ENCODE measurements at places on chromosomes 3 and 15. TPM values are rescaled to one million over a fixed set of nuclear protein-coding genes. Genes with fewer than 3 reads are reported as not detected.

DNA sequence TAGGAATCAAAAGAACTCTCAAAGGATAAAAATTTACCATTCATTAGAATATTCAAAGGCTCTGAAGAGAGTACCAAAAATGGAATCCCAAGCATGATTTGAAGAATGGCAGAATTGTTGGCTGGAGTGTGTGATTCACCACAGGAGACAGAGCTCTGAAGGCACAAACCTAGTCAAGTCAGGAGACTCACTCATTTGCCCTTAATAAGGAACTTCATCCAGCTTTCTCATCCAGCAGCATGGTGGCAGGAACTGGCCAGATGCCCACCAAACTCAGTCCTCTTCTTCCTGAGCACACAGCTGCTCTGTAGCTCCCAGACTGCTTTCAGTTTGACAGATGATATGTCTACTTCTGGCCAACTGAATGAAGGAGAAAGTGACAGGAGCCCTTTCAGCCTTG, 16.5 kb upstream of the HEG1 start:
- no peaks in the 10 kb centered on the region for H3K27me3 ChIP-seq
- peaks cover 27% of the 10 kb centered on the region for H3K36me3 ChIP-seq
- no peak overlapping the region for H3K4me3 ChIP-seq
- no peak for DNase-seq
- peak overlapping the region; percentile 72 for H3K27ac ChIP-seq

DNA sequence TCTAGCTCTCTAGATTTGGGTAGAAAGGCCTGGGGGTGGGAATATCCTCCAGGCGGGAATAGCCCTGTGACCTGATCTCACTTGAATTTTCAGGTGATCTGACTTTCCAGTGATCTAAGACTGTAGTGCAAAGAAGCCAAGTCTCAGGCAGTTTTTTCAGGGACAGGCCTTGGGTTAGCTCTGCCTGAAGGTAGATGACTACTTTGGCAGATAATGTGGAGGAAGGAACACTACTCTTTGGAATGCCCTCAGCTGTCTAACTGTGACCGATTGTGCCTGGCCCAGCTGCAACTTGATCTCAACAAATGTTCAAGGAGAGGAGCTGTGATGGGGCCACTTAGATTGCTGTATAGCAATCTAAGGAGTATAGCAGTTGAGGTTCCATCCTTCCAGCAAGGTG, 193.7 kb downstream of the TCF12 start:
- no peak overlapping the region for H3K27ac ChIP-seq
- DNase-seq: no peak
- no peaks in the 10 kb centered on the region for H3K36me3 ChIP-seq

DNA sequence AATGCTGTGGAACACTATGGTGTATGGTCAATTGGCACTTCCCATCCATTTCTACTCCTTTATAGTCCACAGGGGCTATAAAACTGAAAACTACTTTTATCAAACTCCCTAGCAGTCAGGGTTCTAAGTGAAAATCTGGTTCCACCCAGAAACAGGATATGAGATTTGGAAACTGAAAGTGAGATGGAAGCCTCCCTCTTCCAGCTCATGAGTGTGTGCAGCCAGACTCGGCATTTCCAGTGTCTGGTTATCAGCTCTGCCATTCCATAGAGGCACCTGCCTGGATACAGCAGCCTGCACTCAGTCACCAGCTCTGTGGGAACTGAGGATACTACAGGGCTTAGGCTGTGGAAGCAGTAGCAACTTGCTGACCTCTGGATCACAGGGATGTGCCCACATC, 14.7 kb upstream of the PLA2G4F start:
- no peaks in the 10 kb centered on the region for H3K4me1 ChIP-seq
- DNase-seq: no peak
- peaks cover 40% of the 10 kb centered on the region for H3K36me3 ChIP-seq
- H3K4me3 ChIP-seq: no peak overlapping the region
- no peak overlapping the region for H3K27ac ChIP-seq
- H3K27me3 ChIP-seq: no peaks in the 10 kb centered on the region

DNA sequence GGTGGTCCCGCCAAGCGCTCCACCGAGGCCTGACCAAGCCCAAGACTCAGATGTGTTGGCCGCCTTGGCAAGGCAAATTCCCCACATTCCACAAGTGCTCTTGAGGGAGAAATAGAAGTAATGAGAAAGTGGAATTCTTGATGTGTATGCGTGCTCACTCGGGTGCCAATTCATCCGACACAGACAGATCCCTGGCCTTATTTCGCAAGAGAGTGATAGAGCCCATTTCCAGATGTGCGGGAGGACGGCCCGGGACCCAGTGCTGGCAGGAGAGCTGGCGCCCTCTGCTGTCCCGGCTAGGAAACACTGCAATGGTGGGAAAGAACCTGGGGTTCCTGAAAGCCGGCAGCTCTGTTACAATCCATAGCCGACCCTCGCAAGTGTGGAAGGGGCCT, 76.0 kb downstream of the HMG20A start:
- H3K36me3 ChIP-seq: no peaks in the 10 kb centered on the region
- no peak overlapping the region for H3K4me3 ChIP-seq
- DNase-seq: peak; percentile 86
- 0 out of 2 replicates have a peak, but pooled peaks cover 2% of the 10 kb centered on the region for H3K27me3 ChIP-seq

DNA sequence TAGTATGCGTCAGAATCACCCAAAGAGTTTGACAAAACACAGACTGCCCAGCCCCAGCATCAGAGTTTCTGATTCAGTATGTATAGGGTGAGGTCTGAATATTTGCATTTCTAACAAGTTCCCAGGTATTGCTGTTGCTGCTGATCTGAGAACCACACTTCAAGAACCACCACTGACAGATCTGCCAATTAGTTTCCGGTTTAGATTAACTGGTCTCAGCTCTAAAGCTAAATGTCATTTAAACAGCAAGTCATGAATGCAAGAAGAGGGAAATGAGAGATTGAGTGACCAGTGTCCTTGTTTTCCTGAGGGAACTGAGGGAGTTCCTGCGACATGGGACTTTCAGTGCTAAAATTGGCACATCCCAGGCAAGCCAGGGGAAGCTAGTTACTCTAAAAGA, 305.0 kb downstream of the ZNF385D start:
- H3K27me3 ChIP-seq: no peaks in the 10 kb centered on the region
- no peaks in the 10 kb centered on the region for H3K36me3 ChIP-seq
- H3K27ac ChIP-seq: no peak overlapping the region
- no peak overlapping the region for H3K4me3 ChIP-seq

DNA sequence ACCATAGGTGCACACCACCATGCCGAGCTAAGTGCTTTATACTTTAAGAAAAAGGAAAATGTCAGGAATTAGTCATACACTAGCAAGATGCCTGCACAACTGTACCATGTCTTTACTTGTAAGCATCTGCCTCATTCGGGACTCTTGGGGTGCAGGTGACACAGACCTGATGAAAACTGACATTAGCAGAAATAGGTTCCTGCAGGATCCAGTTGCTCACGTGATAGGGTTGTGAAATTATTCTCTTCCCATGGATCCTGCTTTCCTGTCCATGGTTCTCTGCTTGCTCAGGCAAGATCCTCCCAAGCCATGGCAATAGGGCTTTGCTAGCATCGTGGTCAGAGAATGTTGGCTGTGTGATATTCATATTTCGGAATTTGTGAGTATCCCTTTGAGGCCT, 10.2 kb upstream of the LHFPL4 start:
- no peaks in the 10 kb centered on the region for H3K36me3 ChIP-seq
- H3K27me3 ChIP-seq: no peaks in the 10 kb centered on the region
- DNase-seq: no peak
- H3K4me1 ChIP-seq: no peaks in the 10 kb centered on the region
- no peak overlapping the region for H3K4me3 ChIP-seq
- H3K27ac ChIP-seq: no peak overlapping the region

DNA sequence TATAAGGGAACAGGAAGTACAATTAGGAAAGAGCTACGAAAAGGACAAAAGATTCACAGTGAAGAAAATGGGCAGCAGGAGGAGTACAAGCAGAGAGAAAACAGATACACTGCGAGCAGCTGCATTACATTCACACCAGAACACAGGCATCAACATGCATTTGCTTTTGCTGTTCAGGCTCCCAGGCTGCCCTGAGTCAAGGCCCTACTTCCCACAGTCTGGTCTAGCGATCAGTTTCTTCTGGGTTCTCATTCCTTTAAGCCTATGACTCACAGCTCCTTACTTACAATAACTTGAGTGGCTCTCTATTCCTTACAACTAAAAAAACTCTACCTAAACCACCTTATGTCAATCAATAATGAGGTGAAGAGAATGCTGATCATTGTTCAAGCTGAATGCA, 24.5 kb upstream of the ZNF445 start:
- H3K36me3 ChIP-seq: peaks cover 50% of the 10 kb centered on the region
- no peak overlapping the region for H3K4me3 ChIP-seq
- H3K27me3 ChIP-seq: no peaks in the 10 kb centered on the region

GRCh38 chr15:82159922-82160321, 102.6 kb downstream of the EFL1 start:
- no peaks in the 10 kb centered on the region for H3K4me1 ChIP-seq
- no peak overlapping the region for H3K4me3 ChIP-seq
- H3K36me3 ChIP-seq: peaks cover 13% of the 10 kb centered on the region
- H3K27me3 ChIP-seq: no peaks in the 10 kb centered on the region

GRCh38 chr3:78941587-78941986, 826.2 kb downstream of the ROBO1 start:
- peaks cover 6% of the 10 kb centered on the region for H3K4me1 ChIP-seq
- no peak overlapping the region for H3K27ac ChIP-seq
- H3K36me3 ChIP-seq: no peaks in the 10 kb centered on the region
- no peak overlapping the region for H3K4me3 ChIP-seq

GRCh38 chr3:15845475-15845874, 47.7 kb upstream of the ANKRD28 start:
- H3K36me3 ChIP-seq: peaks cover 5% of the 10 kb centered on the region
- H3K4me3 ChIP-seq: no peak overlapping the region
- no peaks in the 10 kb centered on the region for H3K4me1 ChIP-seq
- no peak for DNase-seq
- no peak overlapping the region for H3K27ac ChIP-seq

DNA sequence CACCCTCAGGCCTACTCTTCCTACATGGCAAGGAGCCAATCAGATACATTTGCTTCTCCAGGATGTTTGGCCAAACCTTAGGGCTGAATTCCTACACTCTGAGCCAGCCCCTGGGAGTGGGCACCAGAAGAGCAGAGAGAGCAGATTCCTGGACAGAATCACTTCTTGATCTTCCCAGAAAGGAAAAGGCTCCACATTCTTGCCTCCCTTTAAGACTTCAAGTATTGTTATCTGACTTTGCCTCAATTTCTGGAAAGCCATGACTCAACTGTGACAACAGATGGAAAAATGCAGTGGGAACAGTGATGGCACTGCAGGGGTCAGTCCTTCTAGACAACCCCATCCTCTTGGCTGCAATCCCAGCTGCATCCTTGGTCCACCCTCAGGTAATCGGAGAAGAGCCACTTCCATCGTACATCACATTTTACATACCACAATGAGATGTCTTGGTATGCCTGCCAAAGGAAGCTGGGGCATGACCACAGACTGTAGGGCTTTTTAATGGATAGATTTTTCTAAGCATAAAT, 21.0 kb downstream of the SLCO2A1 start:
- H3K4me1 ChIP-seq: no peaks in the 10 kb centered on the region
- no peaks in the 10 kb centered on the region for H3K27me3 ChIP-seq
- no peak overlapping the region for H3K27ac ChIP-seq

DNA sequence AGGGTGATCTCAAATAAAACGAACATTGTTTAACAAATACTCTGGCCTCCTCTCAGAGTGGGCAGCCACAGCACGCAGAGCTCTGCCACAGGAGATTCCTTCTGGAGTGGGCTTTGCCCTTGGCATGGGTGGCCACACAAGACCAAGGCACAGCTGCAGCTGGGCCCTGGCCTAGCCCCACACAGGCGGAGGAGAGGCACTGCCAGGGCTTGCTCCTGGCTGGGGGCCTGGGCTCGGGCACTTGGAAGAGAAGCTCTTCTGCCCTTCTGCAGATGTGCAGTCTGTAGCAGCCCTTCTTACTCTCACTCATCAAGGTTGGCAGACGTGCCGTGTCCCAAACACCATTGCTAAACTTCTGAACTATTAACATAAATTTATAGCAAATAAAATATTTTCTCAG, 67.2 kb downstream of the CRTC3 start:
- H3K27ac ChIP-seq: peak overlapping the region; percentile 77
- H3K27me3 ChIP-seq: no peaks in the 10 kb centered on the region
- DNase-seq: no peak
- peaks cover 52% of the 10 kb centered on the region for H3K4me1 ChIP-seq
- no peak overlapping the region for H3K4me3 ChIP-seq

GRCh38 chr3:58622436-58622835, 44.1 kb downstream of the FAM3D start:
- no peaks in the 10 kb centered on the region for H3K27me3 ChIP-seq
- H3K36me3 ChIP-seq: no peaks in the 10 kb centered on the region
- H3K4me3 ChIP-seq: no peak overlapping the region
- peaks cover 16% of the 10 kb centered on the region for H3K4me1 ChIP-seq

DNA sequence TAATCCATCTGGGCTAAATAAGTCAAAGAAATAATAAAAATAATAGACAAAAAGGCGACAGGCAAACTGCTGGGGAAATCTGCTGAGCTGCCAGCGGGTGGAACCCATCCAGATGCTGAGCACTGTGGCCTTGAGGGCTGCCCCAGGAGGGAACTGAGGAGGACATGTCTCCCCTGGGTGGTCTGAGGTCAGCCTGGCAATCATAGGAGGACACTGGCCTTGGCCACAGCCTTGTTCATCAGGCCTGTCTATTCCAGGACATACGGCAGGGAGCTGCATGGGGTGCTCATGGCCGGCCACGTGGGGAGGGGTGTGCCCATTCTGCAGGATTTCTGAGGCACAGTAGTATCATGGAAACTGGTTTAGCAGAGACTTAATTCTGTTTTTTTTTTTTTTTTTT, 21.5 kb upstream of the SNRPA1 start:
- no peak for DNase-seq
- no peak overlapping the region for H3K4me3 ChIP-seq
- no peaks in the 10 kb centered on the region for H3K36me3 ChIP-seq
- H3K4me1 ChIP-seq: no peaks in the 10 kb centered on the region
- no peaks in the 10 kb centered on the region for H3K27me3 ChIP-seq

- H3K4me1 ChIP-seq: no peaks in the 10 kb centered on the region
- DNase-seq: no peak
- no peaks in the 10 kb centered on the region for H3K36me3 ChIP-seq
- no peaks in the 10 kb centered on the region for H3K27me3 ChIP-seq
- H3K4me3 ChIP-seq: no peak overlapping the region
Measured at GRCh38 chr3:123997543-123997942, 5.6 kb upstream of the ROPN1 start.

DNA sequence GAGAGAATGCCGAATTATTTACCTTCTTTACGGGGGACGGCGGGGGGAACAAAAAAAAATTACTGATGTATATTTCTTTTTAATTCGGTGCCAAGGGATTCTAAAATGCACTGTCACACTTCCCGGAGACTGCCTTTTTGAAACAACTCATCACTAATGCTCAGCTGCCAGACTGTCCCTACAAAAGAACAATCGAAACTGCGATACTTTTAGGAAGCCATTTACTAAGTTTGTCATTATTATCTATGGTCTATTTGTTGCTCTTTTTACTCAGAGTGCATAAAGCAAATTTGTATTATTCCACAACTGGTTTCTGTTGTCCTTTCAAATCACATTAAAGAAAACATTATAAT, 60.8 kb downstream of the TM4SF4 start:
- H3K4me3 ChIP-seq: no peak overlapping the region
- H3K27me3 ChIP-seq: no peaks in the 10 kb centered on the region
- H3K27ac ChIP-seq: no peak overlapping the region
- no peaks in the 10 kb centered on the region for H3K4me1 ChIP-seq

GRCh38 chr15:83510001-83510400, 62.9 kb downstream of the SH3GL3 start:
- no peaks in the 10 kb centered on the region for H3K27me3 ChIP-seq
- no peak for DNase-seq
- no peaks in the 10 kb centered on the region for H3K36me3 ChIP-seq
- no peak overlapping the region for H3K27ac ChIP-seq
- no peaks in the 10 kb centered on the region for H3K4me1 ChIP-seq

Gene DNASE1L3
- not detected for total RNA-seq

Gene SLC22A13
- 0.90 TPM for total RNA-seq

Gene TUSC7
- total RNA-seq: not detected

Gene TRH
- not detected for total RNA-seq

Gene ABI3BP
- not detected for total RNA-seq

Data from Karpas-422 (cell line).